Small intestine (tissue), 16 donors: ENCODE measurements at places on chromosomes 6 and 20.

GRCh38 chr6:67818322-67818721, 816.8 kb upstream of the ADGRB3 start:
- no peak for DNase-seq

DNA sequence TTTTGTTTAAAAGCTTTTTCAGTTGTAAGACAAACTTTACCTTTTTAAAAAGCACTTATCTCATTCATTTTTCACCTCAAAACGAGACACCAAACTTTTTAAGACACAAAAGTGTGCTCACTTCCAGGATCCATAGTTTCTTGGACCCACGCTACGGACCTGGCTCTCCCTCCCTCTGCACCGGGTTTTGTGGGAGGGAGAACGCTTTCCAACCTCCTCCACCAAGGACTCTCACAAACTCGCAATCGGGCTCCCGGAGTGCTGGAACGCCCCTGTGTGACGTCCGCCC, 436 bp downstream of the CAGE1 start:
- no peak for DNase-seq

- DNase-seq: peak; percentile 62
These were observed at the start of gene MRAP2 for GRCh38 chr6:84033523-84034451. TSS of gene MRAP2 (plus strand) at chr6:84033772. CDS start at chr6:84055319, 21,547 bp downstream.

- DNase-seq: no peak
These were observed 48.2 kb downstream of the TOP1 start for GRCh38 chr20:41076776-41077175.

DNA sequence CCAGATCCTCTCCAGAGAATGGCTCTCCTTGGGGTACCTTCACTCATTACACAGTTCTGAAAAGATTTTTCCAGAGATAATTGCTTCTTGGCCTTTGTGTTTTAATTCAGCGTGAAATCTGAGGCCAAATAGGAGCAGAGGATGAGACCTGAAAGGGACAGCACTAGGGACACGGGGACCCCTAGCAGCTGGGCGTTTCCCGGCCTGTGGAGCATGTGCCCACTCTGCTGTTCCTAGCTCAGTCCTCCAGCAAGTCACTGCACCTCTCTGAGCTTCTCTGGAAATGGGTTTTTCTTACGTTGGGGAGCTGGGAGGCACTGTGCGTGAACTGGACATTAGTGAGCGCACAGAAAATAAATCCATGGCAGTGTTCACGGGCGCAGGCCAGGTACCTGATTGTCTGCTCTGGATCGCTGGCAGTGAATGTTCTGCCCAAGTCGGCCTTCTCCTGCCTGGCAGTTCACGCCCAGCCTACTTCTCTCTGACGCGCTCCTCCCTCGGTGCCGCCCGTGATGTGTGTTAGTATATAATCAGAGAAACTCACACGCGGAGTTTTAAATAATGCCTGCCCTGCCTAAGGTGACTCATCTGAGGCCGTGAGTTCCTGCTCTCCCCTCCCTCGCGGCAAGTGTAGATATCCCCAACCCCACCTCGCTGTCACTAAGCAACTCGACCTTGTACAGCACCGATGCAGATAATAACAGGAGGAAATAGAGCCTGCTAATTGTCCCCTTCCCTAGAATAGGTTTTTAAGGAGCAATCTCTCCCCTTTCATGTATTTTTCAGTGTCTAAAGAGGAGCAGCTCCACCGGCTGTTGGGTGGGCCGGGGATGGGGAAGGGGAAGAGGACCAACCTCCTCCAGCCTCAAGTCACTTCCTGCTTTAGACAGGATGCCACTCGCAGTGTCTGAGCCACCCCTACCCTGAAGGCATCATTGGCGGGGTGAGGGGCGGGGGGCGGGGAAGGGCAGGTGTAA, 2.7 kb upstream of the TUBB2A start:
- peak; percentile 99 for DNase-seq

DNA sequence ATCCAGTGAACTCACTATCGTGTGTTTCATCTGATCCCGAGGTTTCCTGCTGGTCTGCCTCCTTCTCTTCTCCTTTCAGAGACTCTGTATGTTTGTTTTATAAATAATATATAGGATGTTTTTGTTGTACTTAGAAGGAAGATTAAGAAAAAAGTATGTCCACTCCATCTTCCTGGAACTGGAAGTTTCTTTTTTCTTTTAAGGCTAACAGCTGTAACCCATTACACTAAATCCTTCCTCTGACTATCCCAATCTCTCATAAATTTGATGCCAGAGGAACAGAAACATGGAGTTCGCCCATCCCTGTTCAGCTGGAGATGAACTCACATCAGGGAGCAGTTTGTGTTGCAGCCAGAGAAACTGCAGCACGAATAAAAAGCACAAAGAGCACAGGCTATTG, 20.7 kb downstream of the RIPK1 start:
- no peak for DNase-seq

- no peak for DNase-seq
These were observed 273.9 kb upstream of the TAB2 start for GRCh38 chr6:149043476-149044130.

DNA sequence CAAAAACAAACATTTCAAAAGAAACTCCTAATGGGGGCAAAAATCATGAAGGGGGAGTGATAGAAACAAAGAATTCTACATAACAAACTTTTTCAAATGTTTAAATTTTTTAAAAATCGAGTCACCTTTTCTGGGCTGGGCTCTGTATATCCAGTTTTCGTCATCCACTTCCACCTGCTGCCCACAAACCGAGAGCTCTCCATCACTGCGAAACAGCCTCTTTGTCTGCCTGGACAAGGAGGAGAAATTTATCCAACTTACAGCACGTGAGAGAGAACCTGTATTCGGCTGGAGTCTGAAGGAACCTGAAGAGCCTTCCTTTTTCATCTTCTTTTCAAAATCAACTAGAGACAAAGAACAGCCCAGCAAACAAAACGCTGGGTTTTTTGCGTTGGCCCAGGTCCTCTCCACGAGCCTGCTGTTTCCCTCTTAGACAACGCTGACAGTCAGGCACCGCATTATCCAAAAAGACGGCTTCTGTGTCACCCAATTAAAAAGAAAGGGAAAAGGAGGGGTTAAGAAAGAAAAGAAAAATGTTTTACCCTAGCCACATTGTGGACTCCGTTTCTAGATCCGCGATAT, 72.4 kb upstream of the NHSL1 start:
- no peak for DNase-seq

DNA sequence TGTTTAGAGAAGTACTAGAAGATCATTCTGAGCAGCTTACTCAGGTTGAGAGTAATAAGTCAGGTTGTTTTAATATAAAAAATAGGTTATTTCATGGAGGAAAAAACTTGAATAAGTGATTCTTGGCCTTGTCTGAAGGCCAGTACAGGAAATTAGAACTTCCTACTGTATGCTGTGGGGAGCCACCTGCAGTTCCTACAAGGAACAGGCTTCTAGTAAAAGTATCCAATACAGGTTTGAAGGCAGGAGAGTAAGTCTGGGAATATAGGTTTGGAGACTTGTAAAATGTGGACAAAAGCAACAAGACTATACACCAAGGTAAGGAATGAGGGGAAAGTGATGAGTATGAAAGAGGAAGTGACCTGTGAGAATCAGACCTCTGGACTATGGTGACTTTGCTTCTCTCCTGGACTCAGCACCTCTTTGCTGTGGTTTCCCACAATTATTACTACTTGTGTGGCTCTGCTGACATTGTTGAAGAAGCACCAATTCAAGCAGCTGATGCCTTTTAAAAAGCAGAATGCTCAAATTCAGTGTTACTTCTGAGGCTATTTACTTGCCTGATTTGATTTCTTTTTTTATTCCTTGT, 278.6 kb downstream of the TBC1D7 start:
- no peak for DNase-seq

- DNase-seq: no peak
These were observed 39.5 kb upstream of the ADGRF5 start for GRCh38 chr6:46961232-46961631.

DNA sequence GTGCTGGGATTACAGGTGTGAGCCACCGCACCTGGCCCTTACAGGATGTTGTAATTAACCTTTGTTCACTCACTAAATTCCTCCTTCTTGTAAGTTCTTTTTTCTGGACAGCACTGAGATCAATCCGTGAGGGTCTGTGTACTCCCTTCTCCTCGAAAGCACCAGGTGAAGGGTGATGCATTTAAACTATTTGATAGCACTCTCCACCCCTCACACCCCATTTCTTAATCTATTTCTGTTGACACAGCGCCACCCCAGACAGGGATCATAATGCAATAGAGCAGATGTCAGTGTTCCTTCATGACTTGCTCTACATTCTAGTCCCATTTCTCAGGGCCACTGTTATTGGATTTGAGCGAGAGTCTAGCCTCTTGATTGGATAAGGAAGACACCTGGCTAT, 46.3 kb downstream of the PPP1R14C start:
- peak; percentile 58 for DNase-seq

DNA sequence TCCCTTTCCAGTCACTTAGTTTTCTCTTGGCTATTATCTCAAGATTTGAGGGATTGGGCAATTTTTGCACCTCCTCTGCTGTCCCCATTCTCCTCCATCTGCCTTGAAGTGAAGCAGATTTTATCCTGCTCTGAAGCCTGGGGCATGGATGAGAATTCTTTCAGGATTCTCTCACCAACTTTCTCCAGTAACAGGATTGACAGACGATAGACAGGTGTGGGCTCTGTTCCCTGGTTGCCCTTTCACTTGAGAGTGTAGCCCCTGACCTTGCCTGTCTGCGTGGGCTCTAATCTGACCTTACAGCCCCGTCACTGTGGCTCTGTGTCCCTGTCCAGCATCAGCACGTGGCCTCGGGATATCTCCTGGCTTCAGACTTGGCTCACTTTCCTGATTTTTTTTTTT, 27.1 kb downstream of the CDYL start:
- no peak for DNase-seq

DNA sequence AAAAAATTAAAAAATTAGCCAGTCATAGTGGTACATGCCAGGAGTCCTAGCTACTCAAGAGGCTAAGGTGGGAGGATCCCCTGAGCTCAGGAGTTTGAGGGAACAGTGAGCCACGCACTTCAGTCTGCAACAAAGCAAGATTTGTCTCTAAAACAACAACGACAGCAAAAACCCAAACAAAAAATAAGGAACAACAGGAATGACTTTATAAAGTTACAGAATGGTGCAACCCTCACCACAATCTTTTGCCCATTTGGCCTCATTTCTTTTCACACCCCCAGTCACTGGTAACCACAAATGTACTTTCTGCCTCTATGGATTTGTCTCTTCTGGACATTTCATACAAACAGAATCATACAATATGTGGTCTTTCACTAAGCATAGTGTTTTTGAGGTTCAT, 16.7 kb upstream of the ZFAND3 start:
- DNase-seq: no peak

DNA sequence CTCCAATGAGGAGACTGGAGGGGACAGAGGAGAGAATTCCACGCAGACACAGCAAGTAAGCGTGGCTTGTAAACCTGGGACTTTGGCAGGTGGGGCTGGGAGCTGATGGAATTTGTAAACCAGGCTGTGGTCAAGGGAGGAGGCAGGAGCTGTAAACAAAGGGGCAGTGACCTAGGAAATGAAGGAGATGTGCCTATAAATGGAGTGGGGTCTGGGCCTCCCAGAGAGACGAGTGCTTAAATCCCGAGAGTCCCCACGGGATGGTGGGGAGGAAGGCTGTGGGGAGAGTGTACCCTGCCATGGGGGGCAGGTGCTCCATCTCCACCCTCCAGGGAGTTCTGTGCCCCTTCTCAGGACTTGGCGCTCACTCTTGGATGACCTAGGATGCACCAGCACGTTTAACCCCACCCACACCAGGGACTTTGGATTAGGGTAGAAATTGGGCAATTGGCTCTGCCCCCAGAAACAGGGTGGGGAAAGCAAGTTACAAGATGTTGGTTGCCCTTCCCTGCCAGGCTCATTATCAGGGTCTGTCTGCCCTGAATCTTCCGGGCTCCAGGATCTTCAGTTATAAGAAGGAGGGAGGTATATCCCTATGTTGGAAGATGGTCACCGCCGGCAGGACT, 4.0 kb upstream of the DHX16 start:
- no peak for DNase-seq

DNA sequence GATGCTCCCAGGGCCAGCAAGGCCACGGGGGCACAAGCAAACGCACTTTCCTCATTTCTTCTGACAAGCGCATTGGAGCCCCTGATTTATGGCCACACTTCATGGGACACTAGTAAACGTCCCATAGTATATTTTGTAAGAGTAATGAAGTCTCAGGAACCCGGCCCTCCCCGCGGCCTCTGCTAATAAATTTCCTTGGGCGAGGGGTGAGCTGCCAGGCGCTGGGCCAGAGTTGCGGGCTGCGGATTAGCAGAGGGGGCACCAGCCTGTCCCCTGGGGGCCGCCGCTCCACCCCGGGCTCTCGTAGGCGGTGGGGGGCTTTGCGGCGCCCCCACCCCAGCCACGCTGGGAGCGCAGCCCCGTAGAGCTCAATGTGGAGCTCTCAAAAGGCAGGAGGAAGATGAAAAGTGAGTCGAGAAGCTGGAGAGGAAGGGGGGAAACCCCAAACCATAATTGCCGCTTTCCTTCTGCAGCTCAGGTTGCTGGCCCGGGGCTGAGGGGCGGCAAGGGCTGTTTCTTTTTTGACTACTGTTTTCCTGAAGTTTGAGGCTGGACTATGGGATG, 173.6 kb downstream of the CDC5L start:
- DNase-seq: no peak

- DNase-seq: no peak
These were observed 334.8 kb downstream of the NRN1 start for GRCh38 chr6:5671601-5672559.

DNA sequence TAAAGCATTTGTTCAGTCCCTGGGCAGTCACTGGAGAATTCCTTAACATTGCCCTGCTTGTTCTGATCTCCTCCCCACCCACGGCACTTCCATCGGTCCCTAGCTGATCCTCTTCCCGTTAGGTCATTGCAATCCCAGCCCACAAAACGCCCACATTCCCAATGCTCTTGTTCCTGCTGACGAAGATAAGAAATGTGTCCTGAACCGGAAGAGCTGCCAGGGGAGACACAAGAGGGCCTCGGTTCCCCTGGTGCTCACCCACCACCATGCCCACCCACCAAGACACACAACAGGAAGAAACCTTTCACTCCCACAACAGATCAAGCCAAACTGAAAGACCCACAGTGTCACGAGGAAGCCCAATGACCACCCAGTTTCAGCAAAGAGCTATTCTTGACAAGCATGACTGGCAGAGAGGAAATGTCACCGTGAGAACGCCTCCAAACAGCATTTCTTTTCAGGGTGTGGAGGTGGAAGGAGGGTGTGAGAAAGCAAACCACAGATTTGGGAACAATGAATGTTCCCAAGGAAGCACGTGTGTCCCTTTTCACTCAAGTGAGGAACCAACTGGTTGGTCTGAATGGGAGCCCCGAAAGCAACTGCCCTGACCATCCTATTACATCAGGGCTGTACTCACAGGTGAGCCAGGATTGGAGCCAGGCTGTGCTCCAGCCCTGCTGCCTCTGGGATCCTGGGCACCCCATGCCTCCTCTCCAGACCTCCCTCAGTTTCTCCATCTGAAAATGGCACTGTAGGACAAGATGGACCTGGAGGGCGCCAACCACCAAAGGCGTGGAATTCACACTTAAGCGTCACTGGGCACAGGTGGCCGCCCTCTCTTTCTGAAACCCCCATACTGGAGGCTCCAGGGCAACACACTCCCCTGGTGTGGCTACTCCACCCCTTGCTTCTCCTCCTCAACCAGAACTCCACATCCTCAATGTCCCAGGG, 97.5 kb downstream of the ZMYND8 start:
- no peak for DNase-seq

GRCh38 chr20:37355252-37356180, 9.6 kb downstream of the SRC start:
- no peak for DNase-seq
